HFF-Myc (cell line): ENCODE measurements at places on chromosomes 1 and 21.
A peak's percentile ranks its signal among the peaks of the same experiment; 100 is the strongest.

DNA sequence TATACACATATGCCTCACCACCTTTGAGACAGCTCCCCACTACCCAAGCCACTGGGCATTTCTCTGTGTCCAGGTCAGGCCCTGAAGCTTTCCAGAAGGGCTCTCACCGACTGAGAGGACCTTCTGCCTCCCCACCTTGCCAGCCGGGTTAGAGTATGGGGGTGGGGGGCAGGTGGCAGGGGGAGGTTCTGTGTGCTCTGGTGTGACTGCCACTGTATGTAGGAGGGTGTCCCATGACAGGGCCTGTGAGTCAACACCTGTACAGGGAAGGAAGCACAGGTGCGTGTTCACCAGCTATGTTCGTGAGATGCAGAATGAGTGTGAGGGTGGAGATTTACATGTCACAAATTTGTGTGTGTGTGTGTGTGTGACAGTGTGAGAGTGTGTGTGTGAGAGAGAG is 7.0 kb downstream of the AHDC1 start:
- DNase-seq = no peak

DNA sequence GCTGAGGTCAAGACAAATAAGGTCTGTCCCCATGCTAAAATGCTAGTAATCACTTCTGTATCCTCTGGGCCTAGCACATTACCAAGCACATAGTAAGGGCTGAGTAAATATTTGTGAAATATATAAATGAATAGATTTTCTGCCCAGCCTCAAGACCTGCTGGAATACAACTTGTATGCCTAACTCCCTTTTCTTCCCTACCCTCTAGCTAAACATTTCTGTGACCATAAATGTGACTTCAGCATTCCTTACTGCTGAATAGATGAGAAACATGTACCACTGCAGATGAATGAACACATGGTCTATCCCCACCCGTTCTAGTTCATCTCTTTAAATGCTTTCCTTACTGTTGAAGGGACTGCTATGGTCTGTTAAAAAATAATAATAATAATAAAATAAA is 209.0 kb upstream of the HOOK1 start:
- DNase-seq = no peak

DNA sequence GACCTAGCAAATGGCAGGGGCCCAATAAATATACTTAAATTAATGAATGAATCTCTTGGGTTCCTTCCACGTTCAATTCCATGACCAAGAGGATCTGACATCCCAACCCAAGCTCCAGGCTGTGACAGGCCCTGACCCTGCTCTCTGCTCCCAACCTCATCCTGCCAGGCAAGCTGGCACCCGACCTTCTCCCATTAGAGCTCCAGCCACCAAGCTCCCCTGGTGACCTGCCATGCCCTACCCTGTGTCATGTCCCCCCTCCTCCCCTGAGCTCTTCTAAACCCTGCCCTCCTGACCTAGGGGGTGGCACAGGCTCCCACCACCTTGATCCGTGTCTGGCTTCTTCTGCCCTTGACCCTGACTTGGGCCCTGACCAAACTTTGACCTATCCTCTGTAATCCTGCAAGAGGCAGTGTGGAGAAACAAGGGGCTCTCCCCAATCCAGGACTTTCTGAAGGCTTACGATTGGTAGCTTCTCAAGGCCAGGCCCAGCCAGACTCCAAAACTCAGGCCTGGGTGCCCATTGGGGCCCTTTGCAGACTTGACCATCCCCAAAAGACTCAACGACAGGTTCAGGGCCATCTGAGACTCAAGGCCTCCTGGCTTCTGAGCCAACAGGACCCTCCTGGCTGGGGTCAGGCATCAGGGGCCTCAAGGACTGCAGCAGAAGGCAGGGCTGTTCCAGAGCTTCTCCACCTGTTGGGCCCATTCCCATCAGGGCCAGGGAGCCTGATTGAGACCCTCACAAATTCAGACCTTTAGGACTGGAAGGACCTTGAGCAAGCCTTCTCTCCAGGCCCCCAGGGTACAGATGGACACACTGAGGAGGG is 249.0 kb downstream of the PTPRU start:
- DNase-seq = no peak

GRCh38 chr1:16172964-16173446 is 17.1 kb upstream of the EPHA2 start:
- DNase-seq = no peak

GRCh38 chr1:202268817-202269216 is 72.9 kb downstream of the UBE2T start:
- no peak for DNase-seq

GRCh38 chr1:15246960-15247614 is at the start of gene FHAD1:
FHAD1 (plus strand) TSS chr1:15247223; CDS start chr1:15251785, 4,562 bp downstream.
- DNase-seq = no peak

DNA sequence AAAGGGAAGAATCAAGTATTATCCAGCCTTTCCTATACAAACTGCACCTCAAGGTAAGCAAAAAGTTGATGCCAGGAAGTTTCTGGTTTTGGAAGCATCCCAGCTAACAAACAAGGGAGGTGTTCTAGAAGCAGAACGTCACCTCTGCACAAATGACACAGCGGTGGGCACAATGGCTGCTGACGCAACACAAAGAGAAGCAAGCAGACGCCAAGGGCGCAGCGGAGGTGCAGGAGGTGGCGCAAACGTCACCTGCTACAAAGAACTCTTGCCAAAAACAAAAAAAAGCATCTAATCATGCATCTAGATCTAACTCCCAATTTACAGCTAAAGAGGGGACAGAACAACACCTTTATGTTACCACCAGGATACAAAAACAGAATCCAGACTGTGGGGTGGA is 88.5 kb downstream of the NPHP4 start:
- no peak for DNase-seq

GRCh38 chr1:243254233-243254926 is 701 bp downstream of the CEP170 start:
- no peak for DNase-seq

DNA sequence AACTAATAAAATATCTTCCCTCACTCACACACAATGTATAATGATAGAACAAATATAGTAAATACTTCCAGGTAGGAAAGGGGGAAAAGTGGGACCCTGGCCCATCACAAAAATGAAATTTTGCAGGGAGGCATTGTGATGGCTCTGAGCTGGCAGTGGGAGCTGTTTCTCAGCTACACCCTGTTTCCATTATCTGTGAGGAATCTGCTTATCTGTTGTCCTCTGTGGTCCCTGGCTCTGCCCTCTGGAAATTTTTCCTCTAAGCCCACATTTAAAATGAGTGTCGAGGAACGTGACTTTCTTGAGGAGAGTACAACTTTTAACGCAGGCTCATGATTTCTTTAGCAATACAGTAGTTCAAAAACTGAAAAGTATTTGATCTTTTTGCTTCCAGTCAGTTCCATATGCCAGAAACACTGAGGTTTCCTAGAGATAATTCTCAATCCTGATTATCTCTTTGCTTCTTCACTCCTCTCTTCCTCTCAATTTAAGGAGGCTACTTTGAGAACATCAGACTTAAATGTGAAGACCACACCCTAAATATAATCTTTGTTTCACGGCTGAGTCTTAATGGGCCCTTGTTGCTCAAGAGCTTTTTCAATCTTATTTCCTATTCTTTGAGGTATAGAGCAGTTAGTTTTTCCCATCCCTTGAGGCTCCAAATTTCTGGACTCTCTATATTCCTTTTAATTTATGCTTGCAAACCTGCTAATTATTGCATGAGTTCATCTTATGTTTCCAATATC is 5.0 kb upstream of the EEIG2 start:
- no peak for DNase-seq

DNA sequence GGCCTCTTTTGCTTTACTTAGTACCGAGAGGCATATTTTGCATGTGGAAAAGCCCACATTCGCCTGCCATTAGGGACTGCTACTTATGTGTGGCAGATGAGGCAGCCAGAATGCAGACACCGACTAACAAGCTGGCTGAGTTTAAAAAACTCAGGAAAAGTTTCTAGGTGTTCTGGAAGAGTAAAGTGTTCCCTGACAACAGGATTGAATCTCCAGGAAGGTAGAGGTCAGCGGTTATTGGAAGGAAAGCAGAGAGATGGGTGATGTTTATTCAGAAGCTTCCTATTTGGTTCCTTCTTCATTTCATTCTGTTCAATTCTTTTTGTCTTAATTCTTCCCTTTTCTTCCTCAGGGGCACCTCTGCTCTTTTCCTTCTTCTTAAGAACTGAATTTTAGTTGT is 206.9 kb upstream of the SNX7 start:
- DNase-seq = no peak

DNA sequence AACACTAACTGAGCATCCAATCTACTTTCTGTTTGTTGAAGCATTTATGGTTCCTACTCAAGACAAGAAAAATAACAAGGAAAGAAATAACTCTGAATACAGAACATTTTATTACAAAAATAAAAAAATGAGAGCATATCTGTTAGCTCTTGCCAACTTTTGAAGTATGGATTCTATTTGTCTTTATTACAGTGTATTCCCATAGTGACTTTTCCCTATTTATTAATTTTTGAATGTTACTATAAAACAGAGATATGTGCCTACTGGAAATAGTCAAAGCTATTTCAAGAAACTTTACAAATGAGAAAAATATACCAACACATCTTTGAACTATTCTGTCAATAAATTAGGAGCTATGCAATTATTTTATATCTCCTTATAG is 153.0 kb downstream of the HLX start:
- no peak for DNase-seq

DNA sequence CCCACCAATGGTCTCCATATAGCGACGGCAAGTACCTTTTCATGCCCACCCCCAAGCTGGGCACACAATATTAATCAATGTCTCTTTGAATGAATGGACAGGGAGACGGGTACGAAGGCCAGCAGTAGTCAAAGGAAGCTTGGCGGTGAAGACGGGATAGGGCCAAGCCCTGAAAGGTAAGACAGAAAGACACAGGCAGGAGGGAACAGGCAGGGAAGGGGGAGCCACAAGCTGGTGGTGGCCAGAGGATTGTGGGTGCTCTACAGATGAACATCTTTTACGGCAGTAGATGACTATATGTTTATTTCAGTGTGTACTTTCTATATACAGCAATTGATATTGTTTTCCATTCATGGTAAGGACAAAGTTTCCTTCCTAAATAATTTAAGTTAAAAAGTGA is 16.3 kb downstream of the CAPZB start:
- DNase-seq = no peak

GRCh38 chr1:154445040-154445472 is 39.9 kb downstream of the IL6R start:
- peak; percentile 49 for DNase-seq

DNA sequence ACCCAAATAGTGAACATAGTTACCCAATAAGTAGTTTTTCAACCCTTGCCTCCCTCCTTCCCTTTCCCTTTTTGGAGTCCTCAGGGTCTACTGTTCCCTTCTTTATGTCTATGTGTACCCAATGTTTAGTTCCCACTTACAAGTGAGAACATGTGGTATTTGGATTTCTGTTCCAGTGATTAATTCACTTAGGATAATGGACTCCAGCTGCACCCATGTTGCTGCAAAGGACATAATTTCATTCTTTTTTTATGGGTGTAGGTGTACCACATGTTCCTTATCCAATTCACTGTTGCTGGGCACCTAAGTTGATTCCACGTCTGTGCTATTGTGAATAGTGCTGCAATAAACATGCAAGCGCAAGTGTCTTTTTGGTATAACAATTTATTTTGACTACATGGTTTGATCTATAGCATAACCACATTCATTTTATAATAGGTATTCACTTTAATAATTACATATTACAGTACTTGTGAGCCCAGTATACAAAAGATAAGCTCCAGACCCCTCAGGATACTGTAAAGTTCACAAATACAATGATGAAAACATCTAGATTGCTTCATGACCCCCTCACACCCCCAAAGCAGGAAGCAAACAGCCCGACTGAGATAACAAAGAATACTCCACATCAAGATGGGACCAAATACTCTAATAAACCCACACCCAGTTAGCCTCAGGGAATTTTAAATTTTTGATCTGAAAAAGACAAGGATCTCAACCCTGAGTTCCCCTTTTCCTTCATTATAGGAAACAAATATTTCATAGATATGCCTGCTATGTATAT is 45.3 kb downstream of the PUM1 start:
- DNase-seq = no peak

DNA sequence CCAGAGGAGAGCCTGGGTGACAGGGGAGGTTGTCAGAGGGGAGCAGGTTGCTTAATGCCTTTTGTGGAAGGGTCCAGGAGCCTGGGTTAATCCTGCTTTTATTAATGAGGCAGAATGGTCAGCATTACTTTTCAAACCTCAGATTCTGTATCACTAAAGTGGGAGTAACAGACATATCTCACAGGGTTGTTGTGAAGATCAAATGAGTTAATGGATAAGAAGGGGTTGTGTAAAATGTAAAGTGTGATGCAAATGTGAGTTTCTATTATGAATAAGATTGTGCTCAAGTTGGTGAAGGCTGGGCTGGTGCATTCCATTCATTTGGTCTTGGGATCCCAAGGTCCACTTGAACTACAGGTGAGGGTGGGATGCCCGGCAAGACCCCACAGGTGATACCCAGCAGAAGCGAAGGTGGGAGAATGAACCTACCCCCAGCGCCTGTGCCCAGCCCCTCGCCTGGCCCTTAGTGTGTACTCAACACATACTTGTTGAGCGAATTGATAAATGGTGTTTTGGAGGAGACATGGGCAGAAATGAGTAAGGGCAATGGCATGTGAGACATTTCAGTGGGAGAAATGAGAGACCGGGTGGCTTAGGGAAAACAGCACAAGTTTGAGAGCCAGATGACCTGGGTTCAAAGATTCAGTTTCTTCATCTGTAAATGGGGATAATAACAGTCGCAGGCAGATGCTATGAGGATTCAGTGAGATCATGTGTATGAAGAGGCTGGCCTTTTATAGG is 6.2 kb downstream of the SLC26A9 start:
- DNase-seq = no peak

GRCh38 chr1:63074321-63074720 is 248.0 kb upstream of the FOXD3 start:
- DNase-seq = no peak

DNA sequence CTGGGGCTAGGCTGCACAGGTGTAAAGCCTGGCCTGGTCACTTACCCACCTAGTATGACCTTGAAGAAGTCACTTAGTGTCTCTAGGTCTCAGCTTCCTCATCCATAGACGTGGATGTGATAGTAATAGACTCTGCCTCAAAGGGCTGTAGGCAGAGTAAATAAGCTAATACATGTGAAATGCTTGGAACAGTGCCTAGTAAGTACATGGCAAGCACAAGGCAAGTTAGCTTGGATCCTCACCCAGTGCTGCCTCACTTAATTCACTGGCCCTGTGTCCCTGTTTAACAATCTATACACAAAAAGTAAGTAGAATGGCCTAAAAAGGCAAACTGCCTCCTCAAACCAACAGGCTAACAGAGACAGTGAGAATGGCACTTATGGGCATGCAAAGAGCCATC is 167.8 kb downstream of the PIGK start:
- DNase-seq = no peak
